CD8-positive, alpha-beta memory T cell (primary cell): ENCODE measurements at places on chromosomes 7 and 10. TPM values are rescaled to one million over a fixed set of nuclear protein-coding genes. Genes with fewer than 3 reads are reported as not detected.

GRCh38 chr7:44393238-44394111 lies 68.1 kb upstream of the CAMK2B start:
- DNase-seq = no peak

DNA sequence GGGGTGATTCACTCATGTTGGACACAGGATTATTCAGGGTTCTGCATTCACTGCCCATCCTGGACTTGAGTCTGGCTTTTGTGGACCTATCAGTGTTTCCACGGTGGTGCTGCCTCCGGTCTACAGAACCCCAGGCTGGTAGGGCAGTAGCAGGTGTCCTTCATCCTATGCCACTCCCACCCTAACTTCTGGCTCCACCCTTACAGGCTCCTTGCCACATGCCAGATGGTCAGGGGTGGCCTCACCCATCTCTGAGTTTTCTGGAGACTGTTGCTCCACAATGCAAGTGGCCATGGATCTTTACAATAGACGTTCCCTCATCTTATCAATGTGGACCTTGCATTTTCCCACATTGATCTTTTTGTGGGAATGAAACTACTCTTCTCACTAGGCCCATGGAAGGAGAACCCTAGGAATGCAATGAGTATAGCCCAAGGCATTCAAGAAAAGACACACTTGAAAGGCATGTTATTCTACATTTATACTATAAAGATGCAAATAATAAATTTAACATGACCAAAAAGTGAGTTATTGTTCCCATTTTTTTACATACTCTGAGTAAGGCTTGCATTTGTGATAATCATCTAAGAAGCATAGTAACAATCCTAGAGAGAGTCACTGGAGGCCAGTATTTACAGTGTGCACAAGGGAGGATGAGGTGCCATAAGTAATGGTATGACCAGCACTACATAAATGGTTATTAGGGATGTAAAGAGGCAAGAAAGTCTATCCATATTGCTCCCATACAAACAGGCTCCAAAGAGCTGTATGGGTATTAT lies 57.4 kb upstream of the ADO start:
- DNase-seq = no peak

Gene UROS
- 43.4 TPM for total RNA-seq

Gene STOX1
- 0.29 TPM for total RNA-seq

GRCh38 chr10:3118641-3119091 lies 51.3 kb downstream of the PFKP start:
- DNase-seq = no peak

- no peak for DNase-seq
These were observed 718.2 kb upstream of the PCDH15 start for GRCh38 chr10:55519264-55519663.

DNA sequence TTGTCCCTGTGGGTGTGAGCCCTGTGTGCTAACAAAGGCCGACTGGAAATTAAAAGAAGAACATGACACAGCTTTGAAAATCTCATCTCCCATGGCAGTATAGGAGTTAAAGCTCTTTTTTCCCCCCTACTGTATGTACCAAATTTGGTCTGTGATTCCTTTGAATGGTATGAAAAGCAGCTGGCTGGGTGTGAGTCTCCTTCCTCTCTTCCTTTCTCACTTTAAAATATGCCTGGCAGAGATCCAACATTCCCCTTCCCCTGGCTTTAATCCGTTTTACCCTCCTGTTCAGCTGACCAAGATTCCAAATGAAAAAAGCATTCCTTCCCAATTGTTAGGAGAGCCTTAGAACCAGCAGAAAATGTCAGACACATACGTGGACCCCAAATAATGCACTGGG lies 225.0 kb upstream of the CELF2 start:
- DNase-seq = no peak

DNA sequence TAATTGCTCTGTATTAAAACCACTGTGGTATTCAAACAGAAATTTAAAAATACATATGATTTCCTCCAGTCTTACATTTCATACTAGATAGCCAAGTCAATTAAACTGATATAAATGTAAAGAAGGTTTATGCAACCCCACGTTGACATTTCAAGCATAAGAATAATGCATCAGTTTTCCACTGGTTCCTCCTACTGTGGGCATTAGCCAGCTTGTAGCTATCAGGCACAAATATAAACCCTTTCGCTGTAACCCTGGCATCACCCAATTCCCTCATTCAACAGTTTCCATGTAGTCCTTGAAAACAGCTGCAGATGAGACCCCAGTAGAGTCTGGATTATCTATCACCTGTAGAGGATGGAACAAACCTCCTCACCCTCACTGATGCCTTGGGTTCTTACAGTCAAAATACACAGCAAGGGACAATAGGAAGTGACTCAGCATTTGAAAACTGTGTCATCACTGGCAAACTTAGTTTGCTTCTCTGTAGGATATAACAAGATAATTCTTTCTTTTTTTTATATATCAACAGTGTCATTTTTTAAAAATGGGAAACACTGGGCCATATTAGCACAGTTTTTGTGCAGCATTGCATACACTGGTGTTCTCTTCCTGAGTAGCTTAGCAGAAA lies 113.0 kb downstream of the PDE1C start:
- DNase-seq = no peak

- no peak for DNase-seq
These were observed 29.5 kb downstream of the CTNNA3 start for GRCh38 chr10:67666416-67667034.

Gene CPA5
- total RNA-seq = 1.0 TPM

GRCh38 chr10:52239771-52240170 lies 74.3 kb upstream of the DKK1 start:
- no peak for DNase-seq

DNA sequence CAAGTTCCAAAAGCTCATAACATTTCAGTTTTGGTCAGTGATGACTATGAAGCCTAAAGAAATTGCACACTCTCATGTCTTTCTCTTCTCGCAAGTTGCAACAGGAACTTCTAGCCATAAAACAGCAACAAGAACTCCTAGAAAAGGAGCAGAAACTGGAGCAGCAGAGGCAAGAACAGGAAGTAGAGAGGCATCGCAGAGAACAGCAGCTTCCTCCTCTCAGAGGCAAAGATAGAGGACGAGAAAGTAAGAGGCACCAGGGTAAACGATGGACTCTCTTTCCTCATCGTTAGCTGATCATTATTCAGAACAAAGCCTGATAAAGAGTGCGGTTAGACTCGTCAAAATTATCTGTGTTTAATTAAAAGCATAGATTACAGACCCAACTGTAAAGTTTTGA lies 94.7 kb downstream of the HDAC9 start:
- no peak for DNase-seq

Gene ZFYVE27
- 28.6 TPM for total RNA-seq

GRCh38 chr7:27697861-27698430 lies 35.3 kb upstream of the HIBADH start:
- no peak for DNase-seq

DNA sequence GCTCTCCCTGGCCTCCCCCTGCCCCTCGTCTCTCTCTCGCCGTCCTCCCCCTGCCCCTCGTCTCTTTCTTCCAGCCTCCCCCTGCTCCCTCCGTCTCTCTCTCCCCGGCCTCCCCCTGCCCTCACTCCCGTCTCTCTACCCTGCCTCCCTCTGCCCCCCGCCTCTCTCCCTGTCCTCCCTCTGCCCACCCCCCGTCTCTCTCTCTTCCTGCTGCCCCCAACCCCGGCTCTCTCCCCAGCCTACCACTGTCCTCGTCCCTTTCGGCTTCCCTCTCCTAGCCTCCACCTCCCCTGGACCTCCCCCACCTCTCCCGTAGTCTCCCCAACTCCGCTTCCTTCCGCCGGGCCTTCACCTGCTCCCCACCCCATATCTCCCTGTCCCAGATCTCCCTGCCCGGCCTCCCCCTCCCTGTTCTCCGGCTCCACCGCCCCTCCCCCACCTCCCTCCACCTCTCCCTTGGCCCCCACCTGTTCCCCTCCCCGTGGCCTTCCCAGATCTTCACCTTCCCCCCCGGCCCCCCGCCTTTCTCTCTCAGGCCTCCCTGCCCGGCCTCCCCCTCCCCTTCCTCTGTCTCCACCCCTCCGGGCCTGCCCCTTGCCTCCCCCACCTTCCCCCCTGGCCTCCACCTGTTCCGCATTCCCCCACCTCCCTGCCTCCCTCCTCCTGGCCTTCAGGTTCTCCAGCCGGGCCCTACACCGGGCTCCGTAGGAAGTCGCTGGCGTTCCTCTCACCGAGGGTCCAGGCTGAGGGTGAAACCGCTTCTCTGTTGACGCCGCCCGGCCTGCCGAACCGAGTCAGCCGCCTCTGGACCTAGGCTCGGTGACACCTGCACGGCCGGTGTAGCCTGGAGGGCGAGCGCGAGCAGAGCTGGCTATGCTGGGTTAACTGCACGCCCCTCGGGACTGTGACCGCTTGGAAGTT lies 1.2 kb downstream of the GET4 start:
- DNase-seq = no peak

DNA sequence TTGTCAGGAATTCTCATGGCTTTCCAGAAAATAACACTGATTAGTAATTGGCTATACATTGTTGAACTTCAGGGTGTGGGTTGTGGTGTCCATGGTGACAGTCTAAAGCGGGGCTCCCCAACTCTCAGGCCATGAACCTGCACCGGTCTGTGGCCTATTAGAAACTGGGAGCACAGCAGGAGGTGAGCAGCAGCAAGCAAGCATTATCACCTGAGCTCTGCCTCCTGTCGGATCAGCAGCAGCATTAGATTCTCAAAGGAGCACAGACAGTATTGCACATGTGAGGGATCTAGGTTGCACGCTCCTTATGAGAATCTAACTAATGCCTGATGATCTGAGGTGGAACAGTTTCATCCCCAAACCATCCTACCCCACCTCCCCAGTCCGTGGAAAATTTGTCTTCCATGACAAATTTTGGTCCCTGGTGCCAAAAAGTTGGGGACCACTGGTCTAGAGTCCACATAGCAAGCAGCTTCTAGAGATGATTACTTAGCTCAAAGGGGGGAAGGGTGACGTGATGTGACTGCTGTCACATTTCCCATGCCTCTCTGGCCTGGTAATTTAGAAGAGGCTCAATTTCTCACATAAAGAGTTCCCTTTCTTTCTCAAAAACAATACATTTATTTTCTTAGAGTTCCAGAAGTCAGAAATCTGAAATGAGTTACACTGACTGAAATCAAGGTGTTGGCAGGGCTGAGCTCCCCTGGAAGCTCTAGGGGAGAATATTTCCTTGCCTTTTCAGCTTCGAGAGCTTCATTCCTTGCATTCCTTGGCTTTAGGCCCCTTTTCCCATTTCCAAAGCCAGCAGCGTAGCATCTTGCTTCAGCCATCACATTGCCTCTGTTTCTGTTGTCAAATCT lies 17.6 kb upstream of the FAM221A start:
- no peak for DNase-seq

Gene INMT
- total RNA-seq = 0.18 TPM

DNA sequence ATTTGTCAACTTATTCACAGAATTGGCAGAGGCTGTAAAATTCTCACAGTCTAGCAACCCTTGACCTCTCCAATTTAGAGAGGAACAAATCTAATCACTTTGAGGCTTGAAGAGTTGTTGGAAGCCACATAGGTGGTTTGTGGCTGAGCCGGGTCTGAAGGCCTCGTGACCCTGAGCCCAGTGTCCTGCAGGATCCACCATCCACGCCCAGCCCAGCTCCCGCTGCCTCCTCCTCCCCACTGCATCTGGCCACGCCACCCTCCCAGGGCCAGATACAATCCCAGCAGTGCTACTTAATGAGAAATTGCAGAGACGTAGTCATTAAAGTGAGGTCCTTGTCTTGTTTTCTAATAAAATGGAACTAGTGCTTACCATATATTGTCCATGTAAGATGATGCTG lies 81.4 kb upstream of the SHH start:
- DNase-seq = no peak

- no peak for DNase-seq
These were observed 287.0 kb downstream of the MDFIC start for GRCh38 chr7:115208710-115209560.

DNA sequence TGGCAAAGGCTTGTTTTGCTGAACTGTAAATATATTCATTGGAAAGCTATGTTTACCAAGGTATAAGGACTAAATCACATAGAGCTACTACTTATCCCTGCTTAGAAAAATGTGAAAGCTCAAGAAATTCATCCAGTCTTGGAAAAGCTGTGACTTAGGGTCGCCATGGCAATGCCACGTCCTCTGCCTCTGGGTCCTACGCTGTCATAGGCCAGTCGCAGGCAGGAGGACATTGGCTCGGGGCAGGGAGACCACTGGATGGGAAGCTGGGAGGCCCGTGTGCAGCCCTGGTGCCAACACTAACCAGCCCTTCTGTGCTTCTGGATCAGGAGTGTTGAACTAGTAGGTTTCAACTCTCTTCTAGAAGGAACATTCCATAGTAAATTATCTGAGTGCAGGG lies 67.3 kb upstream of the PDZD8 start:
- no peak for DNase-seq

DNA sequence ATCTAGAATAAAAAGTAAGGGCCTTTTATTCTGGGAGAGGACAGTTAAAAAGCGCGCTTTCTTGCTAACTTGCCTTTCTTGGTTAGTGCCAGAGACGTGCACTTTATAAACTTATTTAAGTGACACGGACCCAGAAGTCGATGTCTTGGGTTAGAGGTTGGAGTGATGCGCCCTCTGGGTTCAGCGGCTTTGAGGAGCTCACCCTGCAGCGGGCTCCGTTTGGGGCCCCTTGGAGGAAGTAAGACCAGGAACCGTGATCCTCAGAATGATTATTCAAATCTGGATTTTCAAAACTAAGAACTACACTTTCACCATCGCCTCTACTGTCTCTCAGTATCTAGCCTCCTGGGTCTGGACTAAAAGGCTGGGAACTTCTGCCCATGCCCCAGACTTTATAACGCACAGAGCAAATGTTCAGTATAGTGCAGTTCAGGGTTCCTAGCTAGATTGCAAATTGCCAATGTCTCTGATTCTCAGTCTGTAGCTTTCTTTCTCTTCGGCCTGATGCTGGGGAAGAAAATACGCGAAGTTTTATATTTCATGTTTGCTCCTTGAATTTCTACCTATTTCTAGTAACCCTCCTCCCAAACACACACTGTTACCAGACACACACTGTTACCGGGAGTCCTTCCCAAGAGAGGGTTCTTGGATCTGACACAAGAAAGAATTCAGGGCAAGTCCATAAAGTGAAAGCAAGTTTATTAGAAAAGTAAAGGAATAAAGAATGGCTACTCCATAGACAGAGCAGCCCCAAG lies 18.6 kb upstream of the SMO start:
- DNase-seq = no peak

Gene KEL
- not detected for total RNA-seq

DNA sequence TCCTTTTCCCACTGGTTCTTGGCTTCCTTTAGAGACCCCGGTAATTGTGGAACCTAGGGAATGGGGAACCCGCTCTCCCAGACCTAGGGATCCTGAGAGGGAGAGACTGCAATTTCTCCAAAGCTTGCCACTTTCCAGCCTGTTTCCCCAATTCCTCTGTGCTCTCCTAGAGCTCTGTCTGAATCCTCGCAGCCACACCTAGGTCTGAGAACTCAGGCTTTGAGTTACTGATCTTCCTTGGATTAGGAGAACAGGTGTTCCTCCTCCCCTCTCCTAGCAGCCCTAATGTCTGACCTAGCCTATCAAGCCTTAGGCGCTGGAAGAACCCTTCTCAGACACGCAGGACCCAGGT lies 20.0 kb downstream of the WNT8B start:
- no peak for DNase-seq

GRCh38 chr10:6980353-6980752 lies 400.3 kb upstream of the PRKCQ start:
- no peak for DNase-seq

Gene MCM10
- 73.1 TPM for total RNA-seq

- DNase-seq = no peak
These were observed 96.5 kb downstream of the GRK5 start for GRCh38 chr10:119303886-119304285.

Gene SLC26A4
- 0.78 TPM for total RNA-seq

Gene GRID2IP
- 0.33 TPM for total RNA-seq
